ENCODE measurements at places on chromosomes 3 and 15.

DNA sequence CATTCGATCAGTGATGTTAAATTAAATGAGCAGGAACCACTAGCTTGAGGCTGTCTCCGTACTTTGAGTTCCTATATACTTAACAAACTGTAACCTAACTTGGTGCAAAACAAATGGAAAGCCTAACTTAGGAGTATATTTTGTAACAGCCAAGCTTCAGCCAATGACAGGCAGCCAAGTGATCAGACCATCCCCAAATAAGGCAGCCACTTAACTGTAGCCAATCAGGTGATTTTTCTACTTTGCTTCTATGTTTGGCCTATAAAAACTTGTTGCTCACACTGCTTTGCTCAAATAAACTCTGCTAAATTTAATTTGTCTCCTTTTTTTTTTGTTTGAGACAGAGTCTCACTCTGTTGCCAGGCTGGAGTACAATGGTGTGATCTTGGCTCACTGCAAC, 19.3 kb upstream of the ZNF770 start:
- DNase-seq = no peak

DNA sequence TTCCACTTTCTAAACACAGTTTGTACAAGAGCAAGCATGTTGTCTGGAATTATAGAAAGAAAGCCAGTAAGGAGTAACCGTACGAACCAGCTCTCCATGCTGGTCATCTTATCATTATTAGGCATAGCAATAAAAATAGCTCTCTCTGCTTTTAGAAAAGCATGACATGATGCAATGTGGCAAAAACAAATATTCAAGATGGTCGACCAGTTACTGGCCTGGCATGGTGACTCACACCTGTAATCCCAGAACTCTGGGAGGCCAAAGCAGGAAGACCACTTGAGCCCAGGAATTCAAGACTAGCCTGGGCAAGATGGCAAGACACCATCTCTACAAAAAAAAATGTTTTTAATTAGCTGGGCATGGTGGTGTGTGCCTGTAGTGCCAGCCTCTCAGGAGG, 2.6 kb upstream of the MAP4 start:
- DNase-seq = no peak

- no peak for DNase-seq
Measured at GRCh38 chr3:53230041-53230621, 25.7 kb downstream of the TKT start.

DNA sequence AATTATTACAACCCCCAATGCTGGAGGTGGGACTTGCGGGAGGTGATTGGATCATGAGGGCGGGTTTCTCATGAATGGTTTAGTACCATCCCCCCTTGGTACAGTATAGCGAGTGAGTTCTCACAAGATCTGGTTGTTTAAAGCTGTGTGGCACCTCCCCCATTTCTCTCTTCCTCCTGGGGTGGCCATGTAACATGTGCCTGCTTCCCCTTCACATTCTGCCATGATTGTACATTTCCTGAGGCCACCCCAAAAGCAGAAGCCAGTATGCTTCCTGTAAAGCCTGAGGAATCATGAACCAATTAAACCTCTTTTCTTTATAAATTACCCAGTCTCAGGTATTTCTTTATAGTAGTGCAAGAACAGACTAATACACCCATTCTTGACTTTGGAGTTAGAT, 20.3 kb upstream of the PROK2 start:
- DNase-seq = no peak

DNA sequence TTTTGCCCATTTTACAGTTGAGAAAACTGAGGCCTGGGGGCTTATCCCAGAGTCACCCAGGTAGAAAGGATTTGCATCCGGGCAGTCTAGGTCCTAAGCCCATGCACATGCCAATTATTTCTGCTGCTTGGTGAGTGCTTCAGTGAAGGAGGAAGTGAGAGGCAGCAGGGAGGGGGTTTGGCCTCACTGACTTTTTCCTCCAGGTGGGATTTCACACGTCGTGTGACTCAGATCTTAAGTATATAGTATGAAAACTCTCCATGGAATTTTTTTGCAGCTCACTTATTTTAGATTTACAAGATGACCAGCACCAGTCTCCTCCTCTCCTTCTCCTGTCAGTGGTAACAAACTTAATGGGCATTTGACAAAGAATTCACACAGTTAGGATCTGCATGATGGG, 4.6 kb downstream of the ITGA11 start:
- DNase-seq = no peak

- no peak for DNase-seq
Measured at GRCh38 chr15:62940093-62940754, 102.3 kb upstream of the TPM1 start.

DNA sequence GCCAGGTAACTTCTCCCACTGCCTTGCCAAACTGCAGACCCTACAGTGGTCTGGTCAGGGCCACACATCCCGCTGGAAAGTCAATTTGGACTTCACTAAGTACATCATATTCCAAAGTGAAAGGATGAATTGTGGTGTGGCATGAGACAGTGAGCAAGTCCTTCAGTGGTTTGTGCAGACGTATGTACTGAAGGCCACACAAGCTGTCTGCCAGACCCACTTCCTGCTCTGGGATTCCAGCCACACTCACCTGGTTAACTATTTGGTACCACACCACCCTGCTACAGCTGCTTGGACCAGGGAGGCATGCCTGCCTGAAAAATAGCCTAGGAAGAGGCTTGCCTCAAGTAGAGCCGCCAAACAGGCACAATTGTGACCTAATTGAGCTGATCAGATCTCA, 94.1 kb upstream of the STRIT1 start:
- no peak for DNase-seq

GRCh38 chr3:168060317-168060716, 35.4 kb downstream of the GOLIM4 start:
- no peak for DNase-seq
